ENCODE measurements at places on chromosomes 16 and 17. TPM values are rescaled to one million over a fixed set of nuclear protein-coding genes. Genes with fewer than 3 reads are reported as not detected.

The NTN1 gene
- 0.28 TPM for total RNA-seq

The CCDC200 gene
- not detected for total RNA-seq

The TMC5 gene
- total RNA-seq = not detected

The PDPK1 gene
- 22.8 TPM for total RNA-seq

The KRT36 gene
- total RNA-seq = not detected

The SRL gene
- 0.38 TPM for total RNA-seq
